ENCODE measurements at places on chromosomes 3 and 15. TPM values are rescaled to one million over a fixed set of nuclear protein-coding genes. Genes with fewer than 3 reads are reported as not detected.
A peak's percentile ranks its signal among the peaks of the same experiment; 100 is the strongest.

- H3K4me1 ChIP-seq = peaks cover 46% of the 10 kb centered on the region
- H3K4me3 ChIP-seq = peak within 1 kb of the TSS; percentile 94
- no peaks in the 10 kb centered on the region for H3K36me3 ChIP-seq
Measured at GRCh38 chr3:152268555-152269055, at the start of gene MBNL1. MBNL1 (plus strand) TSS chr3:152268929; CDS start chr3:152300194, 31,265 bp downstream.

DNA sequence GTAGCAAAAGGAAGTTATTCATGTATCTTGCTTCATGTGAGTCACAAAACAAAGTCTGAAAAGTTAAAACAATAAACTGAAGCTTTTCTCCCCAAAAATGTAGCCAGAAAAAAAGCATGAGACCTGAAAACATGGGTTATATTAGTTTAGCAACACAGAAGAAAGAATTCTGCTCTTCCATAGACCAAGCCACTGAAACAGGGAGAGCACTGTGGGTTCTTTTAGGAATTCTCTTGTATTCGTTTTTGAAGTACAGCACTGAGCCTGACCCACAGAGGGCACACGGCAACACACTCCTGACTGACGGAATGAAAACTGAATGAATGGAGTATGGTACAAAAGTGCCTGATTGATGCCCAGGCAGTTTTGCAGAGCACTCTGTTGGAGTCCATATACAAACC lies 66.6 kb downstream of the TM4SF4 start:
- H3K27me3 ChIP-seq = no peaks in the 10 kb centered on the region
- DNase-seq = peak; percentile 51
- H3K4me1 ChIP-seq = peaks cover 69% of the 10 kb centered on the region
- H3K27ac ChIP-seq = peak overlapping the region; percentile 86
- peak overlapping the region; percentile 54 for H3K4me3 ChIP-seq
- H3K36me3 ChIP-seq = 0 out of 2 replicates have a peak, but pooled peaks cover 9% of the 10 kb centered on the region

GRCh38 chr15:60616147-60616546 lies 137.2 kb upstream of the ICE2 start:
- DNase-seq = no peak
- no peaks in the 10 kb centered on the region for H3K27me3 ChIP-seq
- no peak overlapping the region for H3K4me3 ChIP-seq

DNA sequence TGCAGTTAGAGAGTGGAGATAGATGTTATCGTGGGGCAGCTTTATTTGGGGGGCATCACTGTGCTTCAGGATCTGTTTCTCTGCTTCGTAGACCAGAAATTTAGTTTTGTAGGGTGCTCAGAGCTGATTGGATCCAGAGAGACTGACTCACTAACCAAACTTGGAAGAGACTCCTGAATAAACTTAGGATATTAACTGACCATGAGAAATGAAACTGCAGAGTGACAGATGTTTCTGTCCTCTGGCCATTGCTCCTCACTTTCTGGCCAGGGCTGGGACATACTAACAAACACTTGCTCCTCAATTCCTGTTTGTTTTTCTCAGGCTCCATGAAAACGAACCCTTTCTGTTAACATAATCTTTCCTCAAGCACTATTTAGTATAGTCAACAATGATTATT lies 4.3 kb downstream of the ZNF592 start:
- peak; percentile 68 for DNase-seq
- H3K27ac ChIP-seq = peak overlapping the region; percentile 30
- H3K4me3 ChIP-seq = peak overlapping the region; percentile 50
- no peaks in the 10 kb centered on the region for H3K27me3 ChIP-seq

DNA sequence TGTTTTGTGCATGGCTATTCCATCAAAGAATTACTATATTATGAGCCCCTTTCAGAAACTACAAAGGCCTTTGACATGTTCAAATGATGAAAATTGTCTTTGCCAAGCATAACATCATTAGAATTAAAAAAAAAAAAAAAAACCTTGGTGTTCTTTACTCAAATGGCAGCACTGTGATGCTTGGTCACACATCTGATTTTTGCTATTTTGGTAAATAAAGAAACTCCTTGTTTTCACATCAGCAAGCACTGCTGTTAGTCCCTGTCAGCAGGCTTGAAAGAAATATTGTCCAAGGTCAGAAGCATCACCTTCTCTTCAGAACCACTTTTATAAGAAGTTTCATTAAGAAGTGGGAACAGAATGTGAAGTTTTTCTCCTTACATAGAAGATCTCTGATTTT lies 537.3 kb downstream of the MFSD1 start:
- H3K4me1 ChIP-seq = no peaks in the 10 kb centered on the region
- no peaks in the 10 kb centered on the region for H3K36me3 ChIP-seq
- no peak overlapping the region for H3K4me3 ChIP-seq
- H3K27ac ChIP-seq = no peak overlapping the region

GRCh38 chr3:64150623-64151207 lies 74.6 kb downstream of the PRICKLE2 start:
- peak overlapping the region; percentile 36 for H3K27ac ChIP-seq
- H3K27me3 ChIP-seq = no peaks in the 10 kb centered on the region
- peaks cover 39% of the 10 kb centered on the region for H3K36me3 ChIP-seq
- H3K4me3 ChIP-seq = no peak overlapping the region

DNA sequence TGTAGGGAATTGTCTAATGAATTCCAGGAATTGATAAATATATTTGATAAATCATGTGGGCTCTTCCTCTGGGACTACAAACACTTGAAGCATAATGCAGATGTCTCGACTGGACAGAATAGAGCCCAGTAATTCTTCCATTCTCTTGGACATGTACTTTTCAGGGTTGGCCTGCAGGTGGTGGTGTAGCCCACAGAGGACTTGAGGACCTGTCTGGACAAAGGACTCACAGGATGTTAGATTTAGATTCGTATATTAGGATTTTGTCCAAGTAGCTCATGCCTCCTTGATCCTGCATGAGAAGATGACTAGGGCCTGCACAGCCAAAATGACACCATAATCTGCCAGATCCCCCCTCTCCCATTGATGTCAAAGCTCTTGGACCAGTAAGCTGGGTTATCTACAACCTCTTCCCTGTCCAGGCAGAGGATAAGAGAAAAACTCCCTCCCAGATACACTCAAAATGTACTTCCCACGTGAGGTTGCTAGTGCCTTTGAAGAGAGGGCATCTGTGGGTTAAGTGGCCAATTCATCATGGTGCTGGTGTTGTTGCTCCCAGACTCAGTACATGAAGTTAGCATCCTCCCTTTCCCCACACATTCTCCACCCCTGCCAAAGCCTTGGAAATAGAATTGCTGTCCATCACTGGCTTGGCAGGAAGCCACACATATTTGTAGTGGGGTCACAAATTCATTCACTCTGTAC lies 88.6 kb upstream of the ZNF280D start:
- no peaks in the 10 kb centered on the region for H3K36me3 ChIP-seq
- H3K4me3 ChIP-seq = no peak overlapping the region
- H3K27me3 ChIP-seq = no peaks in the 10 kb centered on the region
- no peak overlapping the region for H3K27ac ChIP-seq
- peak; percentile 74 for DNase-seq

GRCh38 chr3:108489776-108490175 lies 20.6 kb downstream of the MYH15 start:
- no peak overlapping the region for H3K4me3 ChIP-seq
- no peaks in the 10 kb centered on the region for H3K27me3 ChIP-seq
- no peak overlapping the region for H3K27ac ChIP-seq
- peaks cover 23% of the 10 kb centered on the region for H3K4me1 ChIP-seq
- DNase-seq = peak; percentile 54

DNA sequence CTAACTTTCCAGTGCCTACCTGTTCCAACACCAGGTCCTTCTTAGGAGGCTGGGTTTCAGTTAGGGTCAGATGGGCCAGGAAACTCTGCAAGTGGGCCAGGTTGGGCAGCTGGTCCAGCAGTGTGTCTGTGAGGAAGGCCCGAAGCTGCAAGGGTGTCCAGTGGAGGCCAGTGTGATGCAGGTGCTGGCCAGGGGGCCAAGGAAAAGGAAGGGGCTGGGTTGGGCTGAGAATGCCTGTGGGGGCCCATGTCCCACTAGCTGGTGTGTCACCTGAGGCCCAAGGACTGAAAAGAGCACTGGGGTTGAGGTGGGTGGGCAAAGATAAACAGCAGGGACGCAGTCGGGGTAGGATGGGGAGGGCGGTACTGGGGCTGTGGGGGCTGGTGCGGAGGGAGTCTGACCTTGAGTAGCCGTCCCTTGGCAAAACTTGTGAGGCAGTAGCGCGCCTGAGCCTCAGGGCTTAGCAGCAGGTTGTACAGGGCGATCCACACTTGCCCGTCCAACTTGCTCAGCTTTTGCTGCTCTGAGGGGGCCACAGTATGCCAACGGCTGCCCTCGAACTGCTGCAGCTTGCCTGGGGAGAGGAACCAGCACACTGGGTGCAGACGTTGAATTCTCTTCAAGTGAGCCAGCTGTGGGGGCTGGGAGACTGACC lies 1.5 kb upstream of the RASSF1 start:
- H3K36me3 ChIP-seq = no peaks in the 10 kb centered on the region
- no peak overlapping the region for H3K4me3 ChIP-seq
- no peak for DNase-seq
- H3K27ac ChIP-seq = no peak overlapping the region

GRCh38 chr15:65246026-65246714 lies 34.9 kb upstream of the CILP start:
- peak overlapping the region; percentile 50 for H3K27ac ChIP-seq
- H3K4me3 ChIP-seq = no peak overlapping the region
- H3K36me3 ChIP-seq = no peaks in the 10 kb centered on the region
- H3K4me1 ChIP-seq = peaks cover 8% of the 10 kb centered on the region
- no peaks in the 10 kb centered on the region for H3K27me3 ChIP-seq

- no peaks in the 10 kb centered on the region for H3K4me1 ChIP-seq
- H3K27ac ChIP-seq = no peak overlapping the region
- no peaks in the 10 kb centered on the region for H3K36me3 ChIP-seq
- H3K4me3 ChIP-seq = no peak overlapping the region
- H3K27me3 ChIP-seq = peaks cover 6% of the 10 kb centered on the region
Measured at GRCh38 chr3:141699324-141699723, 38.8 kb upstream of the RNF7 start.

DNA sequence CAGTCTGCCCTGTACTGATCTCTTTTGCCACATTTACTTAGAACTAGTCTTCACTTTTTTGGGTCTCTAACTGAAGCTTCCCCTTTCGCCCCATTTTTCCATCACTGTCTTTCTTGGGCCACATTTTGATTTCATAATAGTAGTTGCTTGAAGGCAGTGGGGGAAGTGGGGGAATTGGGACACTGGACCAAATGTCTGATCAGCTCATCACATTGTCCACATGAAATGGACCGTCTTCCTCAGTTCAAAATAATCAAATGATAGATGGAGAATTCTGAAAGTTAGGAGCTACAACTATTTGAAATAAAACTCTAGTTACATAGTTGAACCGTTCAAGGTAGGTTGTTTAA lies 747 bp downstream of the PDCD6IP start:
- peaks cover 41% of the 10 kb centered on the region for H3K4me1 ChIP-seq
- no peaks in the 10 kb centered on the region for H3K27me3 ChIP-seq
- peak overlapping the region; percentile 80 for H3K4me3 ChIP-seq
- no peak for DNase-seq
- peaks cover 15% of the 10 kb centered on the region for H3K36me3 ChIP-seq

DNA sequence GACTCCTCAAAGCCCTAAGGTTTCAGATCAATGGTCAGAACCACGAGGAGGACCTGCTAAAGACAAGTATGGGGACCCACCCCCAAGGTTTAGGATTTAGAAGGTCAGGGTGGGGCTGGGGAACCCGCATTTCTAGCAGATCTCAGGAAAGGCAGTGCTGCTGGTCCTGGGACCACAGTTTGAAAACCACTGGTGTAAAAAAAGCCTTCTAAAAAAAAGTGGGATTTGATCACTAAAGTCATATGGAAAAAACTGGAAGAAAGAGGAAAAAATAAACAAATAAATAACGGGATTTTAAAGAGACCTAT lies 832 bp downstream of the SLC41A3 start:
- peak overlapping the region; percentile 83 for H3K4me3 ChIP-seq
- H3K36me3 ChIP-seq = no peaks in the 10 kb centered on the region
- H3K27me3 ChIP-seq = no peaks in the 10 kb centered on the region
- DNase-seq = no peak
- H3K27ac ChIP-seq = no peak overlapping the region

Gene SPSB4
- not detected for total RNA-seq

Gene IMPDH2
- 210 TPM for total RNA-seq

Gene CD276
- total RNA-seq = 94.6 TPM

Gene SATB1
- total RNA-seq = 12.0 TPM

Gene GOLGA6L4
- 1.3 TPM for total RNA-seq

Gene TRIM42
- total RNA-seq = not detected

Gene KY
- total RNA-seq = 0.51 TPM
